ENCODE measurements at places on chromosomes 12 and 14.

DNA sequence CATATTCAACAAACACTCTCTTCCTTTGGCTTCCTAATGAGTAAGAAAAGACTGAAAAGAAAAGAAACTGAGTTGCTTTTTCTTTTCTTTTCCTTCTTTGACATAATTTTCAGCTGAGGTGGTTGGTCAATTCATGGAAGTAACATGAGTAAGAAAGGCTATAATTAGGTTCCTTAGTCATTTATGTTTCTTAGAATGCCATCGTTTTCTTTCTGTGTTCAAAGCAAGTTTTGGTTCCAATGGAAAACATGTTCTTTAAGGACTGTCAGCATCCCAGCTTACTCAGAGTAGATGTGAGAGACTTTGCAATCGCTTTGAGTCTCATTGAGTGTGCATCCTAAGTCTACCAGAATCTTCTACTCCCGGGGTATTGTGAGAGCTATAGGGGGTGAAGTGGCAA is 882.4 kb downstream of the DIO2 start:
- no peak for DNase-seq

- DNase-seq: no peak
These were observed 18.4 kb downstream of the TMPO start for GRCh38 chr12:98533723-98534251.

DNA sequence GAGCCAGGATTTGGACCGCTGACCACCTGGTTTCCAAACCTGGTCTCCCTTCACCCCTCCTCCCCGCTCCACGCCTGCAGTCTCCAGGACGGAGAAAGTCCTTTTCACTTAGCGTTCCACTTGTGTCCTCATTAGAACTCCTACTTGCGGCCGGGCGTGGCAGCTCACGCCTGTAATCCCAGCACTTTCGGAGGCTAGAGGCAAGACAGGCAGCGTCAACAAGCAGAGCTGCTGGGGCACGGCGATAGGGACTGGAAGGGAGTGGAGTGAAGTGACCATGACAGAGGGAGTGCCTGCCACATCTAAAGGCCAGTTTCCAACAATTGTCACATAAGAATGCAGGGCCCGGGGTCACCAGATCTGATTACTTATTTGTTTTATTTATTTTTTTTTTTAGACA is 132.5 kb upstream of the NCOR2 start:
- DNase-seq: no peak

DNA sequence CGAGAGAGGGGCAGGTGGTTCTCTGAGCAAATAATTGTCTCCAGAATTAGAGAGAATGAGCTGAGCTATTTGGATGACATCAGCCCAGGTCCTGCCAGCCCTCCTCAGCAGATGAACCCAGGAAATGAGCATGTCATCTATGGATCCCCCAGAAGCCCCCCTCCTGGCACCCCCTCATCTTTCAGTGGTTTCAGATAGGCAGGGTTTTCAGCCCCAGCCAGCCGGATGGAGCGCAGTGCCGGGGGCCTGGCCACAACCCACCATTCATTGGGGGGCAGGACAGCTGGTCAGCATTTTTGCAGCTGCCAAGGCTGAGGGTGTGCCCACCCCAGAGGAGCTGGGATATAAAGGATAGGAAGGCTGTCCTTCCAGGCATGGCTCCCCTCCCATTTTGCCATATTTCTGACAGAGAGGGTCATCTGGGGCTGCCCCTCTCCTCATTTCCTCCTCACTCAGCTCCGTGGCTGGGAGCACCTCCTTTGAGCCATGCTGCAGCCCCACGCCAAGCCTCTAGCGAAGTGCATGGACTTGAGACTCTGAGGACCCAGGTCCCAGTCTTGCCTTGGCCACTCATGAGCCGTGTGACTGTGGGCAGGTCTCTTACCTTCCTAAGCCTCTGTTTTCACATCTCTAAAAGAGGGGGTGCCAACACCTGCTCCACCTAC is 6.0 kb upstream of the KRT71 start:
- DNase-seq: no peak

DNA sequence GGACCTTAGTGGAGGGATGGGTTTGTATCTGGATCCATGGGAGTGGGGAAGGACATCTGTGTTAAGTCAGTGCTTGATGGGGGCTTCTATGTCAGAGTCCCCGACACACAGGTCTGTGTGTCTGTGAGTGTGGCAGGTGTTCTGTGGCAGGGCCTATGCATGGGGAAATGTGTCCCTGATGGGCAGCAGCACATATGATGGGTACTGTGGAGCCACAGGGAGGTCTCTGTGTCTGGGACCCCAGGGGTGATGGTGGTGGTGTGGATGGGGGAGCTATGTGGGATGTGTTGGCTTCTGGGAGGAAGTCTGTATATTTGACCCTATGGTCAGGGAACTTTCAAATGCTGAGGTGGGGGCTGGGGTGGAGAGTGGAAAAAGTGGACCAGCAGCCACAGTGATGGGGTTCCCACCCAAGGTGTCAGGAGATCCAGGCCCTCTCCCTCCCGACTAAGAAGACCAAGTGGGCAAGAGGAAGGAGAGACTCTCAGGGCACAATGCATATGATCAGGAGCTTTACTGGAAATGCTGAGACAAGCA is 16.5 kb downstream of the KRT7 start:
- no peak for DNase-seq

- no peak for DNase-seq
These were observed 67.6 kb upstream of the CDKN3 start for GRCh38 chr14:54329082-54329695.

GRCh38 chr12:8077207-8077606 is 4.9 kb upstream of the NECAP1 start:
- peak; percentile 56 for DNase-seq

- DNase-seq: no peak
These were observed 53.6 kb downstream of the ARL6IP4 start for GRCh38 chr12:123034022-123034541.

DNA sequence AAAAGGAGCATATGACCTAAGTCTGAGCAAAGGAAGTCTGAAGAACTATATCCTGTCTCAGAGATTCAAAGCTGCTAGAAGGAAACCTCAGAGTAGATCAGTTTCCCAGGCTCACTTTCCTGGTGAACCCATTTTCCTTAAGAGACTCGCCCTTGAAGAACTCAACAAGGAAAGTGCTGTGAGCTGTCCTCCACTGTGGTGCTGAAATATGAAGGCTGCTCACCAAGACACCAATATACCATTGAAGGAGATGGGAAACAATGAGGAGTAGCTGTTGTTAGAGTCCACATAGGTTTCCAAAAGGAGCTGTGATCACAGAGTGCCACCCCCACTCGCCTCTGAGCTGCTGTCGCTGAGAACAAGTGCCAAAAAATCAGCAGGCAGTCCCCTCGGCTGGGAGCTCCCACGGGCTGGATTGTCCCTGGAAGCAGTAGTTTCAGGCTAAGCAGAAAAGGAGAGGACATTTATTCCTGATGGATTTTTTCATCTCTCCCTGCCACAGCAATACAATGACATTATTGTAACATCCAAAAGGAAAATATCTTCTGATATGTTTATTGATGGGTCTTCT is 282.1 kb downstream of the RPS29 start:
- no peak for DNase-seq

GRCh38 chr12:48002414-48002730 is 1.9 kb downstream of the COL2A1 start:
- no peak for DNase-seq

- DNase-seq: no peak
These were observed 82.8 kb downstream of the CRACR2A start for GRCh38 chr12:3670083-3670620.

GRCh38 chr14:97705976-97706375 is 908.8 kb downstream of the VRK1 start:
- no peak for DNase-seq

DNA sequence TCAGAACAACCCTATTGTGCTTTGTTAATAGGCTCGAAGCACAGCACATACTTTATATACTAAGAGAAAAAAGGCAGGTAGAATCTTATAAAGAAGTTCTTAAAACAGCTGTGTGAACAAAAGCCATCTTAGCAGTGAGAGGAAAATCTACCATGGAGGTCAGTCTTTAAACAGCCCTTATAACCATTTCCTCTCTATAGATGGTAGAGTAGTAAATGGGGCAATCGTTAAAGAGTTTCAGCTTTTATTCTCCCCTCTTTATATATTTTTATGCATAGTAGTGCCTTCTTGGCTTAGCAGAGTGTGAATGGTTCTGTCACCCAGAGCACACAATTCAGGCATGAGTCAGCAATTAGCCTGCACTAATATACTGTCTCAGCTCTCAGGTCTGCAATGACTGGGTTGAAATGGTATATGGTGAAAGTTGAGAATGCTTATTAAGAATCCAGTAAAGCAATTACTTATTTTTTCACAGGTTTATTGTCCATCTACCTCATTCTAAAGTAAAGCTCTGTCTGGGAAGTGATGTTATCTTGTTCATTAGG is 305.0 kb downstream of the NELL2 start:
- no peak for DNase-seq

GRCh38 chr12:103645202-103645601 is 58.1 kb downstream of the STAB2 start:
- DNase-seq: no peak

DNA sequence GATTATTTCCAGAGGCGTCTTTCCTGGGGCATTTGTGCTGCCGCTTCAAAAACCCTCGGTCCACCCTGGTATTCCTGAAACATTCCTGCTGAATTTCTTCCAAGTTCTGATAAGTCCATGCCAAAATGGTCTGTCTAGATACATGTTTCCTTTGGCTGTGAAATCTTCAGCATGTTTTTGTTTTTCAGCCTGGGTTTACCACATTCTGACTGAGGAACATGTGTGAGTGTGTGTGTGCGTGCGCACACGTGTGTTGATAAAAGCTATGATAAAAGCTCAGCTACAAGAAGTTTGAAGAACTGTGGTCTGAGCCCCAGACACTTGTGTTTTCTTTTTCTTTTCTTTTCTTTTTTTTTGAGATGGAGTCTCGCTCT is 22.4 kb downstream of the ANKRD9 start:
- DNase-seq: no peak

DNA sequence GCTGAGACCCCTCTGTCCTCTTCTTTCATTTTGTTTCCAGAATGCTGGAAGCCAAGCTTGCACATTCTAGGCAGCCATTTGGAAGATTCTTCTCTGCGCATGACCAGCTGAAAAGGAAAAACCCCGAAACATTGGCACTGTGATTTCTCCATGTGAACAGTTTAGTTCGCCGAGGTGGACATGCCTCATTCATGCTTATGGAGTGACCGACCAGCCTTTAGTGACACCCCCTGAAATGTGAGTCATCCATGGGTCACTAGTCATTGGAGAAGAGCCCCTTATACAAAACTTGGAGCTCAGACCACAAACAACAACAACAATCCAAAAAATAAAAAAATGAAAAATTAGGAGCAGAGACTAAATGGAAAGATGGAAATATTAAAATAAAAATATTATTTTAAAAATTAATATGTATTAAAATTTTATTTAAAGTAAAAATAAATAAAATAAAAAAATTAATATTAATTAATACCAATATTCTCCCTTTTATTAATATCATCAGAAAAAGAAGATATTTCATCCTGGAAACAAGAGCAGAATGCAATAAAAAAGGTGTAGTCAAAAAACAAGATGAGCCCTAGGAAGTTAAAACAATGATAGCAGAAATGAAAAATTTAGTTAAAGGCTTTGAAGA is 9.5 kb upstream of the KRT7 start:
- no peak for DNase-seq

- DNase-seq: no peak
These were observed 109.2 kb downstream of the KIF26A start for GRCh38 chr14:104247336-104248202.

GRCh38 chr12:121801595-121802484 is 2.0 kb upstream of the SETD1B start:
- no peak for DNase-seq

Measured in NCI-H2171 (cell line).